Activated T-helper 1 cell treated with Interleukin-2 at 50 U/mL for 16 hours (primary cell): ENCODE measurements at places on chromosomes 7 and 10.

DNA sequence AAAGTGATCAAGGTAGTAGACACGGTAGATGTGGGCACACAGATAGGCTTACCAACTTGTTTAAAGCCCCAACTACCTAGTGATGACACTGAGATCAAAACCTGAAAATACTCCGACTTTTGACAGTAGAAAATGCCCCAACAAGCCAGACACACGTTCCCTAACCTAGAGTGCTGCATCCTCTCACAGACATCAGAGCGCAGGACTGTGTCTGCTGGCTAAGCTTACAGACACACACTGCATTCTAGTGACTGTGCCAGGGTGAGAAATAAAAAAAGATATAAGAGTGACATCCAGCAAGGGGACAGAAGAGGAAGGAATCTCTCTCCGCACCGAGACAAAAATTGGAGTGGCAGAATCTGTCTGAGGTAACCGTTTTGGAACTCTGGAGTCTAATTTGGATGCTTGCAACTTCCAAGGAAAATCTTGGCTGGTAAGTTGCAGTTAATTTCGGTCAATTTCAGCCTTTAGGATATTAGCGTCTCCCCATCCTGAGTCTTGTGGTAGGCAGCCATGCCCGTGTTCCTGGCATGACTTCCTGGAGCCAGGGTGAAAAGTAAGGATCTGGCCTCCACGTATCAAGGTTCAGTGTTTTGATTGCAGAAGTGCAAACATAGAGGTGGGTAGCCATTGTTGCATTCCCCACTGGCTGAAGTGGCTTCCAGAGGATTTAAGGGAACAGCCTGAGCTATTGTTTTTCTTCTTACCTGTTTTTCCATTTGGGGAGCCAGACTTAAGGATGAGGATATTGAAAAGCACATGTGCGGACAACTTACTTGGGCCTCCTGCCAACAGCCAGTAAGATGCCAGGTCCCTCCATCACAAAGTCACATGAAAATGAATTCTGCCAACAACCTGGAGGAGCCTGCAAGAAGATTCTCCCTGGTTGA lies 124.1 kb downstream of the SMURF1 start:
- DNase-seq = no peak

- DNase-seq = no peak
Measured at GRCh38 chr7:32170838-32171237, 100.6 kb upstream of the PDE1C start.

GRCh38 chr10:22319980-22320558 lies 830 bp upstream of the BMI1 start:
- no peak for DNase-seq

DNA sequence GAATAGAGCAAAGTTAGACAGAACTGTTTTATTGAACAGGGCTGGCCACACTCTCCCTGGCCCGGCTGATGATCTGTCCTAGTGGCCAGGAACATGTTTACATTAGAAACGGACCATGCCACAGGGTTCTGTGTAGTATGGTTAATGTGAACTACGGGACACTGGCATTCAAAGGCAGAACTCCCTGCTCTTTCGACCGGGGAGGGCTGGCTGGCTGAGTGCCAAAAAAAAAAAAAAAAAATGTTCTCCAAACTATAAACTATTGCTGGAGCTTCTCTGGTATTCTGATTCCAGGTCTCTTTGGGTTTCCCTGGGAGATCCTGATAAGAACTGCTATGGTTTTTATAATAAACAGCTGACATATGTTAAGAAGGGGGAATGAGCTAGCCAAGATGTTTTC lies 1262.6 kb upstream of the SORCS1 start:
- no peak for DNase-seq

GRCh38 chr7:12032146-12032545 lies 178.9 kb upstream of the TMEM106B start:
- DNase-seq = no peak

DNA sequence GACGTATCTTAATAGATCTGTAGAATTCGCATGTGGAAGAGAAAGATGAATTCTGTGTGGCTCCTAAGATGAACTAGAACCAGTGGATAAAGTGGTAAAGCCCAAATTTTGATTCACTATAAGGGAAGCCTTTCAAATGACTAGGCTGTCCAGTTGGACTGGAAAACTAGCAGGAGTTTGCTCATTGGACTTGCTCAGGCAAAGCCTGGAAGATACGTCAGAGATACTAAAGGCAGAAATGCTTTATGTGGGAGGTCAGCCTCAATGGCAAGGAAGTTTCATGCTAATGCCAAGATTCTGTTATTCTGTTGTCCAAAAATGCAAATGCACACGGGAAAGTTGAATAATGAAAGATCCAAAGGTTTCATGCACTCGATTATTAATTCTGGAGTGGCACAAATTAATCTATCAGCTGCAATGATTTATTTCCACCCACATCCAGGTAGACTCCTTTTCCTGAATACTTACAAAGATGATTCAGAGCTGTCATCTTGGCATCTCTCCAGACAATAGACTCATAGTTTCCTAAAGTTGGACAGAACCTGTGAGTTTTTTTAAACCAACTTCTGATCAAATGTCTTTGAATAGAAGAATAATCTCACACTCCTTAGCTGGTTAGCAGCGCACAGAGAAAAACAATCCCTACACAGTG lies 20.5 kb upstream of the PPP1R3C start:
- no peak for DNase-seq

GRCh38 chr10:124174071-124174566 lies 80.7 kb upstream of the CHST15 start:
- no peak for DNase-seq

GRCh38 chr10:74079028-74079935 lies 71.3 kb downstream of the AP3M1 start:
- no peak for DNase-seq

DNA sequence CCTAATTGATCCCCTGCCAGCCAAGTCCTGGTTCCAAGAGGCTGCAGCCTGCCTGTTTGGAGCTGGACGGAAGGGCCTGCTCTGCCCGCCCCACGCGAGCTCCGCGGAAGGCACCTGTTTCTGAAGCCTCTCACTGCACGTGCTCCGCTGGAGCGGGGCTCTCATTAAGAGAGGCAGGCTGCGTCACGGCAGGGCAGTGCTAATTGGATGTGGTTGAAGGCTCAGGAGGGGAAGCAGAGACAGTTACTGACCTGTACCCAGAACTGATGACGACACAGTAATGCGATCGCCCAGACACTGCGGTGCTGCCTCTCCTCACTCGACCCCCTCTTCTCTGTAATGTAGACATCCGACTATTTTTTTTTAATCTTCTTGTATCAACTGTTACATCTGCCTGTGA lies 411.1 kb upstream of the MGMT start:
- no peak for DNase-seq

DNA sequence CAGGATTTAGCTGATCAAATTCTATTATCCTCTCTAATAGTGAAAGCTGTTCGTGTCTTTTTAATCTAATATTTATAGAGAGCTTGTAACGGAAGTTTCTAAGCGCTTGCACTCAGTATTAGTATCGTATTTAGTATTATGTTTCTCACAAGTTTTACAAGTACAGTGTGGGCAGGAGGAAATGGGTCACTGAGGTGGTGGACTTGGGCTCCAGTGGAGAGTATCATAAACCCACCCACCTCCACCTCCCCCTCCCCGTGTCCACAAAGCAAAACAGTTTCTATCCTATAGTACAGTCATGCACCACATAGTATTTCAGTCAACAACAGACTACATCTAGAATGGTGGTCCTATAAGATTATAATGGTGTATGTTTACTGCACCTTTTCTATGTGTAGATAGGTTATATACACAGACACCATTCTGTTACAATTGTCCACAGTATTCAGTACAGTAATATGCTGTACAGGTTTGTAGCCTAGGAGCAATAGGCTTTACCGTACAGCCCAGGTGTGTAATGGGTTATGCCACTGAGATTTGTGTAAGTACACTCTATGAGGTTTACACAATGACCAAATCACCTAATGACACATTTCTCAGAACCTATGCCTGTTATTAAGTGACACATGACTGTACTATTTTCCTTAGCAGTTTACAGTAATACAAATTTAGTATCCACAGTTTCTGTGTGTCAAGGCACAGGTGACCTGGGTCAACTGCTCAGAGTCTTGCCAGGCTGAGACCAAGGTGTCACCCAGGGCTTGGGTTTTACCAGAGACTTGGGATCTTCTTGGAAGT lies 1021.3 kb upstream of the C7orf33 start:
- no peak for DNase-seq

DNA sequence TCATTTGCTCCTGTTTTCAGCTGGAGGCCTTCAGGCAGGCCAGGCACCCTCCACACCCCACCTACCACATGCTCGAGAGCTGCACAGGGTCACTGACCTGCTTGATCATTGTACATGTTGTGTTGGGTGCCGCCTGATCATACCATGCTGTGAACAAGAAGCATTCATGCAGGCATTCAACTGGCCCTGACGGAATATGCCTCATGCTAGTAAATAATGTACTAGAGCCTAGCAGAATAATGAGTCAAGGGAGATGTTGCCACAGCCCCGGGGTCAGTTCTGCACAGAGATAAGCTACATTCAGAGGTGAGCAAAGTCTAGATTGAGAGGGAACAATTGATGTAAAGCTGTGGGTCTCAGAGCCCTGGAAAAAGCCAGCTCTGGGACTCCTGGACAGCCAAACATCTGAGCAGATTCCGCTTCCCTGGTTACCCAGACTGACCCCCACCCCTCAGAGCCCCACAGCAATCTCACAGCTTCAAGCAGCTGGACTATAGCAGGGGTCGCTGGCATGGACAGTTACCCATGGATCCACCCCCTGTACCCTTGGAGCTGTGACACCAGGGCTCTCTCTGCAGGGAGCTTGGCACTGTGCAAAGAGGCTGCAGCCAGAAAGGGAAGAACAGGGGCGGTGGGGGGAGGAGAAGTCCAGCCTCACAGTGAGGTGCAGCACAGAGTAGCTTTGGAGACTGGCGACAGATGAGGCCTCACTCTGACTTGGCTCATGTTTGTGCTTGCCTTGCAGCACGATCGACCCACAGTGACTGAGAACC lies 86.6 kb downstream of the FRMPD2 start:
- DNase-seq = no peak

- DNase-seq = peak; percentile 28
Measured at GRCh38 chr10:88385601-88386203, 197.4 kb downstream of the RNLS start.

DNA sequence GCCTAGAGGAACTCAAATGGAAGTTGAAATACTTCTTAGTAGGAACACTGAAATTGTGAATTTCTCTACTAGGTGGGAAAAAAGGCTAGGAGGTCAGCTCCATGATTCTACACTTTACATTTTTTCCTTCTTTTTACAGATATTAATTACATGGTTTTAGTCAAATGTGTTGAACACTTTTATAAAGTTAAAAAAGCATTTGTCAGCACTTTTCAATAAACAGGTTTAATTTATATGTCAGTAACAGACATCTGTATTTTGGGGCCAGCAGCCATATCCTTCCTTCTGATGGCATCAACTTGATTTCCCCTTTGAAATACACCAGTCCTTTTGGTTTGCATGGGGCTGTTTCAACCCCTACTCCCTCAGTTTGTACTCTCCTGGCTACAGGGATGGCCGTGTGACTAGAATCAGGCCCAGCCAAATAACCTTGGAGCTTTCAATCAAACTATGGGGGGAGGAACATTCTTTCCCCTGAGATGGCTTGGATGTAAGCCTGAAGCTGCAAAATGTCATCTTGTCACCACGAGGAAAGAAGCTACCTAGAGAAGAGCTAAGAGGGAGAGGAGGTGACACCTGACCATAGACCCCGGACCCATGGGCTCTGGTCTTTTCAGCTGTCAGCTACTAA lies 171.0 kb upstream of the NEBL start:
- no peak for DNase-seq

- DNase-seq = no peak
Measured at GRCh38 chr7:26891400-26892350, 27.3 kb upstream of the SKAP2 start.

DNA sequence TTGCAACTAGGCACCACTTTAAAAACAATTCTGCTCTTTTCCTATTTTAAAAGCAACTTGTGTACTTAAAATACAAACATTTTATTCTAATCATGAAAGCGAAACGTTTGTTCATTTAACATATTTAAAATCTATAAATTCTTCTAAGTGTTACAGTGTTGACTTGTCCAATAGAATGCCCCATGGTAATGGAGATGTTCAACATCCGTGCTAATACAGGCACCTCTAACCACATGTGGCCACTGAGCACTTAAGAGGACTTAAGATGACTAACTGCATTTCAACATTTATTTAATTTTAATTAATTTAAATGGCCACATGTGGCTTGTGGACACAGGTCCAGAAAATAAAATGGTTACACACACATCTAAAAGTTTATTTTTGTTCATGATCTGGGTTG lies 115.1 kb downstream of the TPK1 start:
- no peak for DNase-seq

GRCh38 chr10:26455567-26456315 lies 17.6 kb downstream of the APBB1IP start:
- no peak for DNase-seq

GRCh38 chr10:129870961-129871621 lies 93.0 kb downstream of the EBF3 start:
- DNase-seq = no peak
